ENCODE measurements at places on chromosomes 1 and 21.

DNA sequence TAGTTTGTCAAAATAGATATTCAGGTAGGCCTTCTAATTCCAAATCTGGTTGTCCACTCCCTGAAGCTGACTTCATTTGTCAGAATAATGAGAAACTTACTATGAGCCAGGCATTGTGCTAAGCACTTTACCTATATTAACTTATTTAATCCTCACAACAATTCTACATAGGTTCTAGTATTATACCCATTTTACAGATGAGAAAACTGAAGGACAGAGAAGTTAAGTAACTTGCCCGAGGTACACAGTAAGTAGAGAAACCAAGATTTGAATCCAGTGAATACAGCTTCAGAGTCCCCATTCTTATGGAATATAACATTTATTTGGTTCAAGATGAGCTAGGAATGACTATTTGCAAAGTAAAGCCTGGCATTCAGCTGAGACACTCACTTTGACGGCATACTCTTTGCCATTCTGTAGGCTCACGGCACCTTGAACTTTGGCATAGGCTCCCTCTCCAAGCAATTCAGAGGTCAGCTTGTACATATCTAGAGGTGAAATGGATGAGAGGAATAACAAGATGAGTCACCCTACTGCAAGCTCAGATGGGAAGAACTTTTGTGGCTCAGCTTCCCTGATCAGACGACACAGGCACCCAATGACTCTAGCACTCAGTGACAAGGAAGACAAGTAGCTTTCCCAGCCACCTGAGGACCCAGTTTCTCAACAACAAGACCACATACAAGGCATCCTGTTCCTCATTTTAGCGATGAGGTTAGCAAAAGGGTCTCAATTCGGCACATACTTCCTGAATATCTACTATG, 23.7 kb downstream of the MKNK1 start:
- no peak for DNase-seq

DNA sequence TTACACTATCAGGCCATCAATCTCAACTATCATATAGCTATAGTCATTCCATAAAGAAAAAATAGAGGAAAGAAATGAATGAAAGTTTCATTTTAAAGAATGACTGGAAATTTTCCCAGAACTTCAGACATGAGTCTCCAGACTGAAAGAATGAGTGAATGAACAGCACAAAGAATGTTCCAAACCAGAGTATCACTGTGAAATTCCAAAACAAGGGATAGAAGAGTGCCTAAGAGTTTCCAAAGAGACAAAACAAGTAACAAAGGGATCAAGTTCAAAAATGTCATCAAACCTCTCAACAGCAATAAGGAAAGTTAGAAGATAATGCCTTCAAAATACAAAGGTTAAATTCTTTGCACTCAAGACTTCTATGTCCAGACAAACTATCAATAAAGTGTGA, 114.9 kb downstream of the DENND1B start:
- DNase-seq: no peak

DNA sequence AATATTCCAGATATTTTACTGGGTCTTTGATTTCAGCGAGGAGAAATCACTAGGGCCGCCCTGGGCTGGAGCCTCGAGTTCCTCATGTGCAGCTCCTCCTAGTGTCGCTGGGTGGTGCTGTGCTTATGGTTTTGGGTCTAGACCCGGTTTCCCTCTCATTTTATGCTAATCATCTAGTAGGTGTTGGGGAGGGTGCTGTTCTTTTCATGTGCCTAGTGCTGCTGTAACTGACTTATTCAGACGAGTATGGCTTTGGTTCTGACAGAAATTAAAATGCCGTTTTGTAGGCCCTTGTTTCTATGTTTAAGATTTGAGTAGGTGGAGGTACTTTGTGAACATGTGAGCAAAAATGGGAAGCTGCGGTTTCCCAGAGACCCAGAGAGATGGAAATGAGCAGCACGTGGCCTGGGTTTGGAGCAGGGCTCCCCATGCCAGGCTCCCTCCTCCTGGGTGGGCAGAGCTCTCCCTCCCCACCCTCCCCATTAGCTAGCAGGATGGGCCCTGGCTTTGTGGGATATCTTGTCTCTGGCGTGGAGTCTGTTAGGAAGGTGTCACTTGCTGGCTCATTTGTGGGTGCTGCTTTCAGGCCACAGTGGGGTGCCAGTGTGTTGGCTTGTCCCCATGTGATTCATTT, 74.0 kb upstream of the GPR88 start:
- peak; percentile 49 for DNase-seq

DNA sequence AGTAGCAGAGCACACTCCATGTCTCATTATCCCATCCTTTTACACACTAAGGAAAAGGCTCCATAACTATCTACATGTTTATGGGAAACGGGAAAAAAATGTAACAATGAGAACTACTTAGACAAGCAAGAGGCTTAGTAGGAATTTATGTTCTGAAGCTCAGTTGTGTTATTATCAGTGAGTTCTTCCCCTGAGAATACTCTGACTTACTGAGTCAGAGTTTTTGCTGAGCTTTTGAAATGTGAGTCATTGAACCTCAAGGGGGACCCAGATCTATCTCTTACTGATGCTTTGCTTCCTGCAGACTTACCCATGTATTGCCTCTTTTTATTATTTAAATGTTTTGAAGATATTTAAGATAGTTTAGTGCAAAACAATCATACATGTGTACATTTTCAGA, 20.1 kb downstream of the CFHR5 start:
- DNase-seq: no peak

DNA sequence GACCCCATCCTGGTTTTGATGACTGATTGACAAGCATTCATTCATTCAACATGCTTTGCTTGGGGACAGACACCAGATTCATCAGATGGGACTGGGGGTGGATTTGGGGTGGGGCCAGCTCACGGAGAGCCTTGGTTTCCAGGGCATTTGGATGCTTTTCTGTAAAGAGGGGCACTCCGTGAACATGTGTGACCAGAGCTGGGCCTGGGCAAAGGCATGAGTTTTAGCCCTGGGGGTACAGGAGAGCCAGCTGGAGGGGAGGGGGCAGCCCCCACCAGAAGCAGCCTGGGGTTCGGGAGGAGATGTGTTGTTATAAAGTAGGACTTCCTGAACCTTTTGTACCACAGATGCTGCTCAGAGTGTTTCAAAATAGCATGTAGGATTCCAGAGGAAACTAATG, 99.7 kb downstream of the RIPK4 start:
- no peak for DNase-seq
